ENCODE measurements at places on chromosomes 3 and 15.

DNA sequence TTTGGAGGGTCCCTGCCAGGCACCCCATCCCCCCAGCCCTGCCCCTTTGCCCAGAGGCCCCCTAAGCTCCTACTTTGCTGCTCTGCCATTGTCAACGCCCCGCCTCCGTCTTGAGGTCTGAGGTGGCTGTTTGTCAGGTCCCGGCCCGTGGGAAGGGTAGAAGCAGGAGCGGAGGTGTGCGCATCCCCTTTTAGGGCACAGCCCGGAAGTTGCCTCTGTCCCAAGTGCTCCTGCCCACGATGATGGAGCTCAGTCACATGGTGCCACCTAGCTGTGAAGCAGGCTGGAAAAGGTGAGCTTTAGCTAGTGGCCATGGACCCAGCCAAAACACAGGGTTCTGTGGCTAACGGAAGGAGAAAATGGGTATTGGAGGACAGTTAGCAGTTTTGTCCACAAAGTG lies 28.5 kb upstream of the LCTL start:
- no peak for DNase-seq

DNA sequence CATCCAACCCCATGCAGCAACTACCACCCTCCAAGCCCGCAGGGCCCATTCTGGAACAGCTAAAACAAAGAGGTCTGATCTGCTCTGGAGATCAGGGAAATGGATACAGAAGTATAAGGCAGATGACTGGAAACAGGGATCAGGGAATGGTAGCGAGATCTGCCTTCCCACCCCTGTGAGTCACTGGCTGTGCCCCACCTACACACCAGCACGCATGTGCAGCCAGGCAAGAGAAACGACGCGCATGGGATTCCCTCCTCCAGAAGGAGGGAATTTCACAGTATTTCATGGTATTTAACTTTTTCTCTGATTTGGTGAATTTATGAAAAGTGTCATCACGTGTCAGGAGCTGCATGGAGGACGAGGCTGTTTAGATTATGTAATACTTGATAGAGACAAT lies 116.7 kb downstream of the ARRDC4 start:
- DNase-seq = no peak

DNA sequence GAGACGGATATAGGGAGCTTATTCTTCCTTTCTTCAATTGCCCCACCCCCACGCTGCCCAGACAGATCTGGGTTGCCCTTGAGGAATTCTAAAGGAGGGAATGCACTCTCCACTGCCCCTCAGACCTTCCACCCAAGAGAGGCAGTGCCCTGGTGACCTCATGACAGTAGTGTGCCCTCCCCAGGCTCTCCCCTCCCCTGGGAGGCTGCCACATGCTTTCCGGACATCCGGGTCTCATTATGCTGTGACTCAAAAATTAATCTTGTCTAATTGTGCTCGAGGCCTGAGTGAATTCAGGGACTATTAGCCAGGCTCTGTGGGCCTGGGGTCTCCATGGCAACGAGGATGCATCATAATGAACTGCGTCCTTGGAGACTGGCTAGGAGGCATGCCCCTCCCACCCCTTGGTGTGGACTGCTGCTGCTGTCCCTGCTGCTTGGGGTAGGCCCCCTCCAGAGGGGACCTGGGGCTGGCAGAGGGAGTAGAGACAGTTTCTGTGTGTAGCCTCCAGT lies 20.8 kb downstream of the CORO2B start:
- no peak for DNase-seq

- no peak for DNase-seq
Observed at GRCh38 chr3:65927576-65927975, 111.1 kb downstream of the MAGI1 start.

DNA sequence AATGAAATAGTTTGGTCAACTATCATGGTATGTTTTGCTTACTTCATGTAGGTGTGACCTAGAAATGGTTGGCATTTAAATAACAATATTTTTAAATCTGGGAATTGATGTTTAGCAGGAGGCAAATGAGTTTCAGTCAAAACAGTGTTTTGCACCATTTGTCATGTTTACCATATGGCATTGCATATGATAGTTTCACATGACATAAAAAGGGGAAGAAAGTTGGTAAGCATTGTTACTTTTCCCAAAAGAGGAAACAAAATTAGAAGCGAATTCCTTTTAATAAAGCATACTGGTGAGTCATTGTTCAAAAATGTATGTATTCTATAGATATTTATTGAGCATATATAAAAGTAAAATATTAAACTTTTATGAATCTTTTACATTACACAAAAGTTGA lies 2.3 kb downstream of the RNF13 start:
- no peak for DNase-seq

- DNase-seq = no peak
Observed at GRCh38 chr3:9978710-9979305, 7.8 kb downstream of the EMC3 start.

DNA sequence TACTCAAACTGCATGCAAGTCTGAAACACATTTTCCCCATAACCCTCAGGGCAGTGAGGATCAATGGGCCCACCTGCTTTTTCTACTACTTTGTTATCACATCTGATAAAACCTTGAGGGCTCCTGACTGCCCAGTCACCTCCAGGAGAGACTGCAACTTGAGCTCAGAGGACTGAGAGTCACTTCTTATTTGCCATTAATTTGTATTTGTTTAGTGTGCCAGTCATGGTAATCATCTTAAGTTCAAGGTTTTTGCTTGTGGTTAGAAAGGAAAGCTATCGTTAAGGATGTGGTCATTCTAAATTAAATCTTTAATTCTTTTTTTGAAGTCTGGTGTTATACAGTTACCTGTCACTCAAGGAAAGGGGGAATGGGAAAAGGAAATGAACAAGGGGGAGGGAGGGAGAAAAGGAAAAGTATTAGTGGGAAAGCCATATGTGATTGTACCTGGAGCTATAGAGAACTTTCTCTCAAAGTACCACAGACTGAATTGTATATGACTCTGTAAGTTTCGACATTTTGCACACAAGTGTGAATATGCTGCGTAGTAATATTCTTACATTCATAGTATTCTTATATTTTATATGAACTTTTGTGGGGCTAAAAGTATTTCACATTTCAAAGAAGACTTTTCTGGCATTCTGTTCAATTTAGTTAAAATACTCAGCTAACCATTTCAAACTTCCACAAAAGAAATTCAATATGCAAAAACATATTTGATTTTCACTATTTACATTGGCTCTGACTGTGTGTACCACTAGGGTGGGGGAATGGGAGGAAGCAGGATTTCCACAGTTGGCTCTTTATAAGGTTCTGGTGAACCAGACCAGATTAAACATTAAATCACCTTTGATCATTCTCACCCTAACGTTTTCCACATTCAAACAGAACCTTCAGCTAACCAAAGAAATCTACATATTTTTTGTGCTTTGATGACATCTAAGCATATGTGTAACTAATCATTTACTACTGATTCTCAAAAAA lies 166.5 kb upstream of the ATP11B start:
- DNase-seq = no peak

GRCh38 chr15:92104072-92104471 lies 250.6 kb downstream of the SLCO3A1 start:
- DNase-seq = no peak

Data from activated CD4-positive, alpha-beta T cell treated with anti-CD3 and anti-CD28 coated beads for 36 hours (primary cell).